ENCODE measurements at places on chromosomes 7 and 10. TPM values are rescaled to one million over a fixed set of nuclear protein-coding genes. Genes with fewer than 3 reads are reported as not detected.

Gene FOXI2
- total RNA-seq, result not detected

Gene PRSS58
- total RNA-seq, result not detected

Gene VPS26A
- 61.3 TPM for total RNA-seq

Gene FANK1
- total RNA-seq, result 0.94 TPM

Gene STAMBPL1
- total RNA-seq, result 28.8 TPM

Gene TRIM50
- not detected for total RNA-seq

Gene ERV3-1
- total RNA-seq, result 2.8 TPM

Gene MINDY4
- total RNA-seq, result 2.9 TPM

Gene PDE6C
- total RNA-seq, result not detected

Gene SEMA3C
- 69.4 TPM for total RNA-seq

Gene NPSR1
- not detected for total RNA-seq

Gene ZNF107
- total RNA-seq, result 2.5 TPM

Gene SDK1
- total RNA-seq, result not detected

Gene ZNF503
- 9.7 TPM for total RNA-seq

Gene BTBD16
- total RNA-seq, result not detected

Gene NME8
- not detected for total RNA-seq

Gene EBF3
- 0.07 TPM for total RNA-seq

Gene CCDC71L
- 154 TPM for total RNA-seq

Gene TIMM23B
- total RNA-seq, result 13.2 TPM

Gene CELF2
- 3.5 TPM for total RNA-seq

Gene H2BK1
- not detected for total RNA-seq

Gene CCDC3
- not detected for total RNA-seq

Gene OR13A1
- not detected for total RNA-seq

Gene ZPBP
- total RNA-seq, result not detected

Gene TMEM213
- total RNA-seq, result not detected

Gene RBM17
- 65.5 TPM for total RNA-seq

Gene SVOPL
- not detected for total RNA-seq

Gene XRCC2
- total RNA-seq, result 4.2 TPM

Gene MEIG1
- not detected for total RNA-seq

Gene DENND2A
- 0.60 TPM for total RNA-seq

Gene PURB
- total RNA-seq, result 24.2 TPM

Gene ATP6V0A4
- total RNA-seq, result 0.93 TPM

Gene GNGT1
- not detected for total RNA-seq

Gene PLAC9
- 3.7 TPM for total RNA-seq

Gene MYO1G
- not detected for total RNA-seq
